ENCODE measurements at places on chromosomes 16 and 17. TPM values are rescaled to one million over a fixed set of nuclear protein-coding genes. Genes with fewer than 3 reads are reported as not detected.

Gene KRTAP1-1
- total RNA-seq: not detected

Gene ASB16
- 2.2 TPM for total RNA-seq

Gene PRSS33
- total RNA-seq: not detected

Gene SF3B3
- total RNA-seq: 58.1 TPM

Gene LGALS9B
- total RNA-seq: not detected
